ENCODE measurements at places on chromosomes 1 and 21. TPM values are rescaled to one million over a fixed set of nuclear protein-coding genes. Genes with fewer than 3 reads are reported as not detected.

- no peak for DNase-seq
These were observed 355.1 kb downstream of the NPHP4 start for GRCh38 chr1:5637171-5637570.

The MSH4 gene
- total RNA-seq: 0.35 TPM

DNA sequence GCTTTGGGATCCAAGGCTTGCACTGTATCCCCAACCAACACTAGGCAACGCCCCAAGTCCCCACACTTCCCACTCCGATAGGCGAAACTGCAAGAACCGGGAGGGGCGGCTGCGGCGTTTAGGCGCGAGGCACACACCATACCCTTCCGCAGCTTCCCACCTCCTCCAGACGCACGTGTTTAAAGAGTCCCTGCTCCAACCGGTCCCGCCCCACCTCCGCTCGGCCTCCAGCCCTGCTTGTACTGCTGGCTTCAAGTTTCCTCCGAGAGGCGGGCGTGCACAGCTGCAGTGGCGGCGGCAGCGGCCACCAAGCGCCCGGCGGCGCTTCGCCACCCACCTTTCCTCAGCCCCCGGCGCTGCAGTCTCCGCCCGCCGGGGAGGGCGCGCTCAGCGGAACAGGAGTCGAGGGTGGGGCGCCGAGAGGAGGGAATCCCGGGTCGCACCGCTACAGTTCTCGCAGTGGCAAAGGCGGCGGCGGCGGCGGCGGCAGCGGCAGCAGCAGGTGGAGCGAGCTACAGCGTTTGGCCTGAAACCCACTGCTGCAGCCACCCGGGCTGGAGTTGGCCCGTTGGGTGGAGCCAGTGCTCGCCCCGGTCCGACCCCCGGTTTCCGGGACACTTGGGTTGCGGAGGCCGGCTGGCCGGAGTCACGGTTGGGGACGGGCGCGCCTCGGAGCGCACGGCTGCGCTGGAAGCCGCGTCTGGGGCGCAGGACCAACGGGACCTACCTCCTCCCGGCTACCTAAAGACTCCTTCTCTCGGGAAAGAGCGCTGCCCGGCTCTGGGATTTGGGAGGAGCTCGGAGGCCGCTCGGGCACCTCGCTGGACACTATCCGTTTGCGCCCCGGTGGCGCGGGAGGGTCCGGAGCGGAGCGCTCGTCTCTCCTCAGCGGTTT lies at the start of gene CNIH3:
Gene CNIH3 (plus strand): TSS at position 457 of the 895 bp plus-strand sequence. CDS start 858 bp downstream, outside the sequence.
- DNase-seq: no peak

The SRGAP2C gene
- 10.8 TPM for total RNA-seq

The XCL2 gene
- total RNA-seq: not detected

GRCh38 chr1:65486613-65487012 lies 66.1 kb downstream of the LEPR start:
- DNase-seq: no peak

The THEM5 gene
- not detected for total RNA-seq

DNA sequence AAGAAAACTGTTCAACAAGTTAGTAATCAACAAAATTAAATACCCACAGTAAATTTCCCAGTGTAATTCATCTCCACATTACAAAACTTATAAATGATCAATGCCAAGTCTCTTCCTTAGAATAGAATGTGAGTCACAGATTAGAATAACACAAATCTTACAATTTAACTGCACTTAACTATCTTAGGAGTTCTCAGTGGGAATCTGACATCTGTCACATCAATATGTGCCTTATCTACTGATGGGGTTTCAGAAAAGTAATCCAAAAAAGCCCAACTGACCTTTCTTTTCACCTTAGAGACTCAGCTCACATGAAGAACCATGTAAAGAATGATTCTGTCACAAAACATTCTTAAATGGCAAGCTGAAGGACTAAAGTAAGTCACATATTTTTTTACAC lies 141.4 kb downstream of the RERE start:
- no peak for DNase-seq

The PRDM16 gene
- total RNA-seq: 14.2 TPM

The GSTM4 gene
- total RNA-seq: 37.3 TPM

- DNase-seq: no peak
These were observed 79.5 kb downstream of the TRABD2B start for GRCh38 chr1:47917687-47918086.

DNA sequence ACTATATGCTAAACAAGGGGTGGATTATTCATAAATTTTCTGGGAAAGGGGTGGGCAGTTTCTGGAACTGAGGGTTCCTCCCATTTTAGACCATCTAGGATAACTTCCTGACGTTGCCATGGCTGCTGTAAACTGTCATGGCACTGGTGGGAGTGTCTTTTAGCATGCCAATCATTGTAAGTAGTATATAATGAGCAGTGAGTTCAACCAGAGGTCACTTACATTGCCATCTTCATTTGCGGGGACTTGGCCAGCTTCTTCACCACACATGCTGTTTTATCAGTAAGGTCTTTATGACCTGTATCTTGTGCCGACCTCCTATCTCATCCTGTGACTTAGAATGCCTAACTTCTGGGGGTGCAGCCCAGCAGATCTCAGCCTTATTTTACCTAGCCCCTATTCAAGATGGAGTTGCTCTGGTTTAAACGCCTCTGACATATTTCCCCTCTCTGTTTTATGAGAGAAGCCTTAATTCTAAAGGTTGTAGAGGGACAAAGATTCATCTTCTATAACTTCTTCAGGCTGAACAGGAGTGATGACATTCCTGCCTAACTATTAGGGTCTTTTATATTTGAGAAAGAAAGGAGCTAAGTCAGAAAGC lies 60.4 kb downstream of the DIP2A start:
- DNase-seq: no peak

The PADI4 gene
- total RNA-seq: 0.48 TPM

The ABCG1 gene
- total RNA-seq: 7.3 TPM
